SIG-M5 (cell line): ENCODE measurements at places on chromosomes 11 and 22.

- no peak for DNase-seq
Measured at GRCh38 chr22:22878801-22879674, 8.6 kb upstream of the IGLL5 start.

DNA sequence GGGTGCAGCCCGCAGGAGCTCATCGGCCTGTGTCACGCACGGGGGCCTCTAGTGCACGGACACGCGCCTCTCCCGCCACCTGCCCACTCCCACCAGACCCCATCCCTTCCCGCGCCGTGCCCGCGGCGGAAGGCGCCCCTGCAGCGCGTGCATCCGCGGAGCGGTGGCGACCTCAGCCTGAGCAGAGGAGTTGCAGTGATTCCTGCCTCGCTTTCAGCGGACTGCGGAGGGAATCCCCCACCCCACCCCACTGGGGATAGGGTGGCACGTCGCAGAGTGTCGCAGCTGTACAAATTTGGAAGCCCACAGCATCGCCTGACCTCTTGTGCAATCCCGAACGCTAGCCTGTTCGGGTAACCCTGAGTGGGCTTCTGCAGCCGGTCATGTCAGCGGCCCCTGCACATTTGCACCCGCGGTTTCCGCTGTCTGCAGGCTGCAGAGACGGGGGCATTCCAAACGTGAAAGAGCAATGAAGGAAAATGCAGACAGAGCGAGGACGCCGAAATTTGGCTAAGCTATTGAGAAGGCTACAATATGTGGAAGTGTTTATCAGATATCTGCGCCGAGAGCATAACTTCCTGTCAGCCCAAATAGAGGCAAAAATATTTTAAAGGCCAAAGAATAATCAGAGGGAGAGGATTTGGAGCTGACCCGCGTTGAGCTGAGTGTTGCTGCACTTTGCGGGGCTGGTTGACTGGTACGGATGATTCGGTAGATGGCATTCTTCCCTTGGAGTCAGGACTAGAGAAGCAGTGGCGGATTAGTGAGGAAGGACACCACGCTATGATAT, 617 bp upstream of the ARHGAP20 start:
- DNase-seq = no peak

- DNase-seq = no peak
Measured at GRCh38 chr11:125930076-125930450, 15.8 kb upstream of the VSIG10L2 start.

DNA sequence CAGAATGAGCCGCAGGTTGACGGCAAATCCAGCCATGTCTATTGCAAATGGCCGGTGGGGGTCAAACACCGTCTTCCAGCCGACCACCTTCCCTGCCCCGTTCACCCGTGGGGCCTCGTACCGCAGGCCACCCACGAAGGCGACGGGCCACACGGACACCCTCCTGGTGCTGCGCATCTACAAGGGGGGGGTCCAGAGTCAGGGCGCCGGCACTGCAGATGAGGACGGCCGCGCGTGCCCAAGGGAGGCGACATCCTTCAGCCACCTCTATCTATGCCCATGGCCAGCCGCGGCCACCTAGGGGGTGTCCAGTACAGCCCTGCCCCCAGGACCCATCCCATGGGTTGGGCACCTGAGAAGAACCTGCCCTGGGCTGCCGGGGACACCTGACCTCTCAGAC, 29.2 kb downstream of the B3GAT1 start:
- no peak for DNase-seq

GRCh38 chr11:72349616-72350218, 84.6 kb downstream of the CLPB start:
- no peak for DNase-seq
